Activated B cell treated with CpG ODN at 0.5 μM for 24 hours (primary cell): ENCODE measurements at places on chromosomes 5 and 9.

DNA sequence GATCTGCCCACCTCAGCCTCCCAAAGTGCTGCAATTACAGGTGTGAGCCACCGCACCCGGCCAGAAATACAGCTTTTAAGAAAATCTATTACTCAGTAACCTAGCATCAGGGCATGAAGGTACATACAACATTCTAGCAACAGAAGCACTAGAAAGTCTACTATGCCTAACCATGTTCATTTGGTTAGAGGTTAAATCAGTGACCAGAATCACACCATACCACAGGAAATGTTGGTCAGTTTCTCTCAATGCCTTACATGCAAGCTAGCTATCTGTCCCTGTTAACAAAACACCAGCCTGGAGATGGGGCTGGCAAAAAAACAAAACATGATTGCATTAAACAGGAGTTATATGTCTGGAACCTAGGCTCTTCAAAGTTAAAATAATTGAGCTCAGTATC is 104.1 kb downstream of the STRBP start:
- no peak for DNase-seq

DNA sequence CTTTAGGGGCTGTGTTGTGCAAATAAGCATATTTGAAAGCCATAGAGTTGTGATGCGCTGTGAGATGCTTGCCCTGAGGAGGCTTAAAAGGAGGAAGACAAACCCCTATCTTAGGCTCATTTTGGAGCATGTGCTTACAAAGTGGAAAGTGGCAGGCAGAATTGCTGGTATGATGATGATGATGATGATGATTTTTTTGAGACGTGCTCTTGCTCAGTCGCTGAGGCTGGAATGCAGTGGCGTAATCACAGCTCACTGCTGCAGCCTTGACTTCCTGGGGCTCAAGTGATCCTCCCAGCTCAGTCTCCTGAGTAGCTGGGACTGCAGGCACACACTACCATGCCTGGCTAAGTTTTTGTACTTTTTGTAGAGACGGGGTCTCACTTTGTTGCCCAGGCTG is 1.7 kb downstream of the CNOT8 start:
- no peak for DNase-seq

- DNase-seq = peak; percentile 24
These were observed 14.4 kb downstream of the PRKACG start for GRCh38 chr9:68999393-69000105.

DNA sequence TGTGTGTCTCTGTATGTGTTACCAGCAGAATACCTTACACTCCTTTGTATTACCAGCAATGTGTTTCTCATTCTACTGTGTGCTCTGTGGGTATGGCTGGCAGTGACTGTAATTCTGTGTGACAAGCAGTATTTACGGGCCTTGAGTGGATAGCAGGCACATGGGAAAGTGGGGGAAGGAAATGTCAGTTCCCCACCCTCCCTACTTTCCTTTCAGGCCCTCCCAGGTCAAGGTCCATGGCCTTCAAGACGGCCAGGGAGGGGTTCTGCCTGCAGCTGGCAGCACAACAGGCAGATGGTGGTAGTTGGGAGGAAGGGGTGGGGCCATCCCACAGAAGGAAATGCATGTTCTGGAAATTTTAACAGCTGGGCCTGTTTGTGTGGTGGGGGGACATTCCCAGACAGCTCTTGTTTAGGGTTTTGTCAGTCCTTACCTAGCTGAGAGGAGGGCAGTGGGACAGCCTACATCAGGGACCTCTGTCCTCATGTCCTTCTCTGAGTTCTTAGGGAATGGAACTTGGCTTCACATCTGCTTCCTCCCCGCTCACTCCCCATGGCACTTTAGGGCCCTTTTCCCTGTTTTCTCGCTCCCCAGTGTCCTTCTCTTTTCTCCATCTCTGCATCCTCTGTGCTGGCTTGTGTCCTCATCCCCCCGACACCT is 14.6 kb upstream of the TNIP1 start:
- DNase-seq = no peak

- peak; percentile 80 for DNase-seq
These were observed 2.5 kb upstream of the LRRC14B start for GRCh38 chr5:188488-189481.

DNA sequence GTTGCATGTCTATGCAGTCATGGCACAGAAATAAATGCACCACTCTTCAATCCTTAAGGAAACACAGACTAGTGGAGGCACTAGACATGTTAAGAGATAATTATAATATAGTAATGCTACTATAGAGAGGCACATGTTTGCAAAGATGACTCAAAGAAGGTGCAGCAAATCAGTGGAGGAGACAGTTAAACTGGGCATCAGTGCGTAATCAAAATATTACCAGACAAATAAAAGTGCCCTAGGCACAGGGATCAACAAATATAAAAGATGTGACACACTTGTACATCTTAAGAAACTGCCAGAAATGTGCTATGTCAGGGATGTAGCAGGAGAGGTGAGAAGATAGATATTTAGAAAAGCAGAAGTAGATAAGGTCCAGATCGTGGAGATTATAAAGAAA is 642.1 kb downstream of the SLCO4C1 start:
- DNase-seq = no peak

DNA sequence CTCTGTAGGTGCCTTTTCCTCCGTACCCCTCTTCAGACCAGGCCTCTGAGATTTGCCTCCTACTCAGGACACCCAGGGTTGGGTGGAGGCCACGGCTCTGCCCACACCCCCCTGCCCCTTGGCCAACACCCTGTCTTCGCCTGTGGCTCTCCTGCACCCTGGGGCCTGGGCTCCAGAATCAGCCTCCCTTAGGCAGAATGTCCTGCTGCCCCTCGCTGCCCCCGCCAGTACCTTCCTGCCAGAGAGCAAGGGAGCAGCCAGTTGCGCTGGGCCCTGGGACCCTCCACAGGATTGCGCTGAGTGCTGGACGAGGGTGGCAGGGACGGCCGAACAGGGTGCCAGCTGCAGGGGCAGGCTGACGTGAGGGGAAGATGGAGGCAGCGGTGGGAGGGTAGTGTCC is 53.5 kb downstream of the COL5A1 start:
- DNase-seq = no peak

- no peak for DNase-seq
These were observed 350.5 kb upstream of the PANK3 start for GRCh38 chr5:168929656-168930055.

- no peak for DNase-seq
These were observed 161.4 kb upstream of the GAS1 start for GRCh38 chr9:87108661-87109060.

DNA sequence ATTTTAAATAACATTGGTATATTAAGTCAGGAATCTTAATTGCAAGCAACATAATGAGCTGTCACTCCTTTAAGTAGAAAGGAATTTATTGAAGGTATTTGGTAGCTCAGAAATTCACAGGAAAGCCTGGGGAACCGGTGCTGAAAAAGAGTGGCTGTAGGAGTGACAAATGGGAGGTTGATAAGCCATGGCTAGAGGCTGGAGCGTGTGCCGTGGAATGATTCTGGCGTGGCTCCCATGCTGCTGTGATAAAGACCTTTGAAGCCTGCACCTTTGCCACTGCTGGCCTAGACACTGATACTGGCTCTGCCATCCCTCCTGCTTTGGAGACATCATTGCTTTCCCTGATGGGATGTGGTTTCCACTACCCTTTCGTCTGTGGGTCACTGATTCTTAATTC is 65.7 kb upstream of the ATG10 start:
- no peak for DNase-seq

DNA sequence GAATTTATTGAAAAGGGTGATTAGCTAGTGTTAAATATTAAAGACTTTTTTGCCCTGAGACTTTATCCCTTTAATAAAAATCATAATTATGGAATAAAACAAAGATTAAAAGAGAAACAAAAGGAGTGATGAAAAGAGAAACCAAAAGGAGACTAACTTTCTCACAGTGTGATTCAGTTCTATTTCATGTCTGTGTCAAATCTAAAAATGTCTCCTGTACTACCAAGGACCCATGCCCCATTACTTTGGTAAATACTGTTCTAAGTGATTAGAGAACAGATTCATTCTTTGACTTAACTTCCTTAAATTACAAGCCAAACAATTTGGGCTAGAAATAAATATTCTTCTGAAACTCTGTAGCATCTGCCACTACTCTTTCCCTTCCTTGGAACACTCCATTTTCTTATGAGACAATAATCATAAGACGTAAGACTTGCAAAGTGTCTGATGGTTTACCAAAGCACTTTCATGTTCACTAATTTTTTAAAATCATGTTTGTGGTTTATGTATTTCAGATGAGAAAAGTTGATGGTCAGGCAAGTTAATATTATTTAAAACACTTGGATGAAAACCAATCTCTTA is 319.0 kb downstream of the EBF1 start:
- no peak for DNase-seq

GRCh38 chr9:4826417-4827166 is 33.8 kb downstream of the RCL1 start:
- DNase-seq = no peak

- DNase-seq = no peak
These were observed 43.2 kb upstream of the FOXE1 start for GRCh38 chr9:97809666-97810344.
